ENCODE measurements at places on chromosomes 7 and 10.

DNA sequence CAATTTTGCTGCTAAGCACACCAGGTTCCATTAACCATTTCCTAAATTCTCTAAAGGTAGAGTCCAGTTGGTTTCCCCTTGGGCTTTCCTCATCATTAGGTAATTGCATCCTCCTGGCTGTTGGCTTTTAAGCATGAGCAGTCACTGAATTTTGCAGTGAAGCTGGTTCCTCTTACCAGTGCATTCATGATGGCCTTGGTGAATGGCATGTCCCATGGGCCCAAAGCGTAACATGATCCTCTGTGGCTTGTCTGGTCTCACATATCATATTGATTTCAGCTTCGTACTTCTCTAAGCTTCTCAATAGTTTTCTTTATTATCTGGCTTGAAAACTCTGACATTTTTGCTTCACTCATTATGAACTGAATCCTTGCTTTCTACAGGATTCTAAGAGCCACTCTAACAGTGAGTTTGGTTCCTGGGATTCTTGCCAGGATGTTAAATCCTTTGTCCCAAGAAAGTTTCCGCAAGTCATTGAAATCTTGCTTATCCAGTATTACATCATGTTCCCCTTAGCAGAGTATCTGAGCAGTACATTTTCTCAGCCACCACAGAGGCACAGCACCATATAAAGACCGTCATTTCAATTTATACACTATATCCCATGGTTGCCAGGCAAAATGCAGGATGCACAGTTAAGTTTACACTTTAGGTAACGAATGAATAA is 134.2 kb downstream of the PTN start:
- no peak for DNase-seq

- no peak for DNase-seq
Observed at GRCh38 chr10:111142092-111142768, 65.4 kb downstream of the ADRA2A start.

GRCh38 chr10:60810437-60811182 is 32.3 kb downstream of the CDK1 start:
- no peak for DNase-seq

DNA sequence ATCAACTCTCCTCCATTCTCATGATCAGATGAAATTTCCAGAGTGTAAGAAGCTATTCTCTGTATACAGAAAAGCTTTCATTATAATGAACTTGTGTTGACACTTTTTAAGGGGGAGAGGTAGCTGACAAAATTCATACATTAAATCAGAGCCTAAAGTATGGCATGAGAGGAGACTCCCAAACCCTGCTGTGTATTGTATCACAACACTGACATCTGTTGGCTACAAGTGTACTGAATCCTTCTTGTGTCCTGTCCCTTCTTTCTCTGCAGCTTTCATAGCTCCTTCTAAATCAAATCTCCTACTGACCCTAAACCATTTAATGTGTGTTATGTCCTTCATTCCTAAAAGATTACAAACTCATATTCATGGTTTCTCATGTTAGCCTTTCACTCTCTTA is 70.9 kb downstream of the GCC1 start:
- no peak for DNase-seq

- DNase-seq, result no peak
Observed at GRCh38 chr10:70575874-70576802, 26.4 kb downstream of the PRF1 start.

- DNase-seq, result no peak
Observed at GRCh38 chr10:65843203-65843602, 1082.6 kb upstream of the LRRTM3 start.

DNA sequence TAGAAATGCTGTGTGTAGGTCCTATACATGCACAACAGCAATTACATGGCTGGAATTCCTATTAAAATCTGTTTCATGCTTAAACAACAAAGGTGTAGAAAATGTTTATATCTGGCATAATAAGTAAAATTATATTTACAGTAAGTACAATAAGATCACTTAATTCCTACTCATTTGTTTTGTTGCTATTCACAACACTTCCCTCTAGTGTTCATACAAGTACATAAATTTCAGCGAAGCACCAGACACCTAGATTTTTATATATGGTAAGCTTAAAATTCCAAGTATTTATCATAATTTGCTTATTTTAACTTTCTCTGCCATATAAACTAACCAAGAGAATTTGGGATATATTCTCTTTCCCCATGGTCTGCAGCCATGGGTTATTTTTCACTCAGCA is 51.8 kb upstream of the ANK3 start:
- DNase-seq, result no peak

DNA sequence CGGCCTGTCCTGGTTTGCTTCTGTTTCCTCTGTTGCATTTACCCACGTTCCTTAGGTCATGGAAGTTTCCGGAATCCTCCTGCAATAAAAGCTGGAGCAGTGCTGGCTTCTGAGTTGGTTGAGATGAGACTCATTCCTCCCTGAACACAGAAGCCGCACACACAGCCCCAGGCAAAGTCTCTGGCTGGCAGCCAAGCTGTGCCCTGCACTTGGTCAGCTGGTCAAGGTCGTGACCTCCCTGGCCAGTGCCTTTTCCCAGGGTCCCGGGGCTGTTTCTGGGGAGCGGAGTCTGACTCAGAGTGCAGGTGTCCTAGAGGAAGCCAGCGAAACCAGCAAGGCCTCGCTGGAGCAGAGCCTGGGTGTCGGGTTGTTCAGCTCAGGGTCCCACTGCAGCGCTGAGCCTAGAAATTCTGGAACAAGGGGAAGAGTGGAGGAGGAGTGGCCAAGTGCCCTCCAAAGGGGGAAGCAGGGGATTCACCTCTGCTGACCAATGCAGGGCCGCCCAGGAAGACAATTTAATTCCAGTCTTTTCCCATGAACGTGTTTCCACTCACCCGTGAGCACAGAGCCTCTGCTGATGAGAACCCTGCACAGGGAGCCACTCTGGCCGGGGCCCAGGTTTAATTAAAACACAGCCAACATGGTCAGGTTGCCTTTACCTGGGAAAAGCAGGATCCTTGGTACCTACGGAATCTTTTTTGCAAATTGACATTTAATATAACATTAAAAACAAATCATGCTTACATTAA is 245.5 kb upstream of the PPP2R2D start:
- DNase-seq, result no peak

DNA sequence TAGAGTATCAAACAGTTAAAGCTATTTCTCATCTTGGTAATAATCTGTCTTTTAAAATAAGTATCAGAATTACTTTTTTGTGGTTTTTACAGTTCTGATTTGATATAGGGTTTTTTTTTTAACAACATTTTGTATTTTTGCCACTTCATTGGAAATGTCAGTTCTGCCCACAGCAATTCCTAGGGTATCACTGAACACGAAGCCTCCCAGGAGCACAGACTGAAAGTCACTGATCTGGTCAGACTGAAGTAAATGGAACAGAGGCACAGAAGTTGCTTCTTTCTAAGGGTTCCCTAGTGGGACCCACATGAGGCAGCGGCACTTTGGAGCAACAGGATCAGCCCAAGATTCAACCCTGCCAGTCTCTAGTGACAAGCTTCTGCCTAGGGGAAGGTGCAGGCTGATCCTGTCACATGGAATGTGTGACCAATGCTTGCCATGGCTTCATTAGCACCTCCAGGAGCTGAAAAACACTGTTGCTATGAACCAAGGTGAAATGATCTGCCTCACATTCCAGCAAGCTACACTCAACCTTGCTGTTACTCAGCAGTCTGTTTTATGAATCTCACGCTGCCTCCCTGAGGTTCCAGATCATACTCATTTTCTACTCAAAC is 273.4 kb upstream of the CSTF2T start:
- no peak for DNase-seq

GRCh38 chr10:35564341-35564968 is 40.7 kb upstream of the GJD4 start:
- DNase-seq, result no peak

- DNase-seq, result no peak
Observed at GRCh38 chr10:61592581-61592980, 70.1 kb upstream of the CABCOCO1 start.

DNA sequence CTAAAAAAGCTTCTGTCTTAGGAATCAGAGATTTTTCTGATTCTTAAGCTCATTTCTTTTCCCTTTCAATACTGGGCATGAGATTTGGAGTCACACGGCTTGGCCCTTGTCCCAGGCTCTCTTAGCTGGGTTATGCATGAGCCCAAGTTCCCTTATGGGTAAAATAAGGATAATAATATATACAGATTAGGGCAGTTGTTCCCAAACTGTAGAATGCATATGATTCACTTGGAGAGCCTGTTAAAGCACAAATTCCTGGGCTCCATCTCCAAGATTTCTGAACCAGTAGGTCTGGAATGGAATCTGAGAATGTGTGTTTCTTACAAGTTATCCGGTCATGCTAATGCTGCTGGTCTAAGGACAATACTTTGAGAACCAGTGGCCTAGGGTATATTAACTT is 154.0 kb downstream of the REEP3 start:
- DNase-seq, result no peak

DNA sequence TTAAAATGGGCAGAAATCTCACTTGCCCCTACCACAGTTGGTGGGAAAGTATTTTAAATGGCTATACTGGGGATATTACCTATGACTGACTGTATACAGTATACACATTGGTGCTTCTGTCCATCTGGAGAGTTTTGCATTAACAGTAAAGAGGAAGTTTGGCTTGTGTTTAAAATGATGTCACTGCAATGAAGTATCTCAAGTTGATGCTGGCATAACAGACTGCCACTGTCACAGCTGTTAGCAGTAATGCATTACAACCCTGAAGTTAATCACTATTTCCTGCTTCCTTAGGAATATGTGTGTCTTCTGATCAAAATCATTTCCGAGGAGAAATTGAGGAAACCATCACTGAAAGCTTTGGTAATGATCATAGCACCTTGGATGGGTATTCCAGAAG is 1.9 kb downstream of the DKK1 start:
- no peak for DNase-seq

DNA sequence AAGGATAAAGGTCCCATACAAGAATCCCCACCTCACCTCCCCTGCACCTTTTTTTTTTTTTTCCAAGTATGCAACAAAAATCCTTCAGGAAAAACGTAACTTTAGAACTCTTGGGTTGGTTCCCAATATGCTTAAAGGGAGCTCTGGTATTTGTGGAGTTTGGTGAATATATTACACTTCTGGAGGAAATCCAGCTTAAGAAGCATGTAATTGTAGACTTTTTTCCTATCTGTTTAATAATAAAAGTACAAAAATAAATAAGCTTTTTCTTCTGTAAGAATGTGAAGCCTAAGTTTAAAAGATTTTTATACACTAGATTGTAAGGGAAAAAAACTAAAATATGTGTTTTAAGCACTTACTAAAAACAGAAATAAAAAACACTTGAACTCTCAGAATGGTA is 102.3 kb downstream of the SORBS1 start:
- DNase-seq, result no peak

DNA sequence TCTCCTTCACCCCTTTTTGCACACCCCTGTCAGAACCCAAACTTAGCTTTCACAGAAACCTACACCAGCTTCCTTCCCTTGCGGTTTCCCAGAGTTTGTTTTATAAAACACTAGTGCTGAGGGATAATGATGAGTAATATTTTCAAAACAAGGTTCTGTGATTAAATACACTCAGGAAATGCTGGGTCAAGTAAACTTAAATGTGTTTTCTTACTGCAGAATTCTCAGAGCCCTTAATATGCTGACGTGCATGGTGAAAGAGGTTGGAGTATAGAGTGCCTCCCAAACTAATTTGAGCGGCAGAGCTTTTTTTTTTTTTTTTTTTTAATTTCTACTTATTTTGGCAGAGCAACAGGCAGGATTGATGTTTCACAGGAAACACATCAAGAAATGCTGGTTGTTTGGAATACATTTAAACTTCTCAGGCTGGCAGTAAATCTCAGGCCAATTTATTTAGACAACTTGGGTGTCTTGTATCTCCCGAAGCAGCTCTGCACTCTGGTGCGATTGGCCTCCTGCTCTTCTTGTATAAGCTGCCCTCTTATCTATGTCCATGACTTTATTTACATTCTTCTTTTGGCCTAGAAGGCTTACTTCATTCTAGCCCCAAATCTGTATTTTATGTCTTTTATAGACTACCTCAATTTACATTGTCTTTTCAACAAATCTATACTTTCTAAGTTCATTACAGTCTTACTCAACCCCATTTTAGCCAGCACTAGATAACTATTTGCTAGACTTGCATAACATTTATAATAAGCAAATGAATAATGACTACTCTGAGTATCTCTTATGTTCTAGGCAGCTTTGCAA is 165.4 kb downstream of the BMPER start:
- DNase-seq, result no peak

- no peak for DNase-seq
Observed at GRCh38 chr7:13990319-13990983, 985 bp upstream of the ETV1 start.

DNA sequence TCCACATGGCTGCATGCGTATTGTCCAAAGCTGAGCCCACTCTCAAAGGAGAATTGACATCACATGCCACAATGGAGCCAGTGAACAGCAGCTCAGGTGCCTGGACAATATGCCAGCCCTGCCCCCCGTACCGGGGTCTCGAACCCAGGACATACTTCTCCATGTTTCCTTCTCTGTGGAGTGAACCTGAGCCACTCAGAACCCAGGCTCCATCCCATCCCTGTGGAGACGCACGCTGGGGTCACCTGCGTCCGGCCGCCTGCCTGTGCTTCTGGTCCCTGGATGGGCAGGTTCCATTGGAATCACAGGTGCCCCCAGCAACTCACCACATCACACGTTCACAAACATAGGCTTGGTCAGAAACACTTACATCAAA is 229.8 kb downstream of the DNAJB6 start:
- DNase-seq, result no peak

- DNase-seq, result peak; percentile 47
Observed at GRCh38 chr7:149773446-149774236, at the start of gene ZNF467. Gene ZNF467 (minus strand): TSS chr7:149773588. CDS start chr7:149771032, 2,556 bp downstream.

DNA sequence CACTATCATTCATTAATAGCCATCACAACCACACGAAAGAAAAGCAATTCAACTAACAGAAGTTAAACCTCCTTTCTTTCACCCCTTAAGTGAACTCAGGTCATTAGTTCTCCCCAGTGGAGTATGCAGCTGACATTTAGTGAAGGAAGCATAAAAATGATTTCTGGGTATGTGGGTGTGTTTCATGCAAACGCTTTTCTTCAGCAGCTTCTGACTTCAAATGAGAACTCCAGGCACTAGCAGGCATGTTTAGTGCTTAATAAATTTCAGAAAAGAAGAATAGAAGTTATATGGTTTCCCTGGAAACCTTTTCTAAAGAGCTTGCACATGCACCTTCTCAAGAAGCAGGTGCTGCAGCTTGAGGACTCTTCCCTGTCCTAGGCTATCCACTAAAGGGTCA is 62.5 kb downstream of the PIK3CG start:
- no peak for DNase-seq

- no peak for DNase-seq
Observed at GRCh38 chr7:131097662-131098376, 229.9 kb upstream of the MKLN1 start.

GRCh38 chr10:98349508-98349922 is 65.5 kb downstream of the PYROXD2 start:
- no peak for DNase-seq

DNA sequence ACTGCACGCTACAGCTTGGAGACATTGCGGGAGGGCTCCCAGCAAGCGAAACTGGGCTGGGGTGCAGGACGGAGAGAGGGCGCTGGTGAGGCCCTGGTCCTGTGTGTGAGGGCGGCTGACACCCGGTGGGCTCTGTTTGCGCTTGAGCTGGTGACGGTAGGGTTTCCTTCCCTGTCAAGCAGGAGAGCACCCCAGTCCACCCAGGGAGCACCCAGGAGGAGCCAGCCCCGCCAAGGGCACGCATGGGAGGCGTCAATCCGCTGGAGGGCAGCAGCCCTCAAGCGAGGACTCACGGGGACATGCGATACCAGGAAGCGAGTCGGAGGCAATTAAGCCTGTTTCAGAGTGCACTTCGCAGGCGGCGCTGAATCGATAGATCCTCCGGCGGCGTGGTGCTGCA is 109.4 kb downstream of the MAD1L1 start:
- no peak for DNase-seq
